T-helper 17 cell (primary cell): ENCODE measurements at places on chromosomes 3 and 15.

DNA sequence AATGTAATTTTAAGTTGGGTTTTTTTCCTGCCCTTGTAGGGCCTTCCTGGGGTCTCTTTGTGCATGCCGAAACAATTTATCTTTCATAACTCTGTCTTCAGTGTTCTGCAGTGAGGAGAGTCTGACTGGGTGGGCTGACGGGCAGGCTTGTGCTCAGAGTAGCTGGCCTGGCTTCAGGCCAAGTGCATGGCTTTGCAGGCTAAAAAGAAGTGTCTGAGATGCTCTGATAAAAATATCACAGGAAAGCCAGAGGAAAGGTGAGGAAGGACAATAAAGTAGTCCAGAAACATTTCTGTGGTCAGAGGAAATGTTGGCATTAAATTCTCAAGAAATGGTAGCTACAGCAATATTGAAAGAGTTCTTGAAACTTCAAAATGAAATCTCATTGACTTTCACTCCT lies 25.5 kb downstream of the ST3GAL6 start:
- DNase-seq, result no peak

GRCh38 chr3:177665122-177665808 lies 468.0 kb upstream of the TBL1XR1 start:
- DNase-seq, result no peak

DNA sequence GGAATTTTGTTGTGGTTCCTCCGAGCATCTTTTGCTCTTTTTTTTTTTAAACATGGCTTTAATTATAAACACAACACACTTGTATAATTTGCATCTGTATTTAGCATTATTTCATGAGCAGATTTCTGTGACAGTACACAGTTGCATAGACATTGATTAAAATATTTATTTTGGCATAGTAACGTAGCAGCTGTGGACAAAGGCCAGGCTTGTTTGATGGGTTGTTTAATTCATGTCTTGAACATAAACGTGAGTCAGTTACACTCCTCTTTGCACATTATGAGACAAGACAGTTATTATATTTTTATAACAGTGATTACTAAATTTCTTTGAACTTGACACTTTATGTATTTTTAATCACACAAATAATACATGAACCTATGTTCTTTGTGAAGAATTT lies 182.5 kb downstream of the CACNA2D3 start:
- DNase-seq, result no peak

DNA sequence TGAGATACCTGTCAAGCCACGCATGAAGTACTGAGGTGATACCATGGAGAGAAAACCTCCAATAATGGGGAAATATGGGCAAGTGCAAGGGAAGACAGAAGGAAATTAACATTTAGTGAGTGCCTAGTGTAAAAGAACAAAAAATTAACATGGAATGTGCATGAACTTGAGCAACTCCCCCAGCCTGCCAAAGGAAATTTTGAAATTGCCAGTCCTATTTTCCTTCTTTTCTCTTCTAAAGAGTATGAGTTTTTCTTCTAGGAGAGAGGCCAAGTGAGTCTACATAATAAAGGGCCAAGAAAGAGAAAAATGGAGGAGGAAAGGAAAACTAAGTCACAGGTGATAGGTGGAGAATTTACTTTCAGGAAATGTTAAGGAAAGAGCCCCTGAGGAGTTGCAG lies 602.4 kb upstream of the MDFIC2 start:
- DNase-seq, result no peak

GRCh38 chr15:101526021-101526420 lies 36.5 kb upstream of the PCSK6 start:
- no peak for DNase-seq

GRCh38 chr15:93118904-93119303 lies 29.9 kb upstream of the RGMA start:
- DNase-seq, result no peak

GRCh38 chr3:16906682-16907081 lies 21.9 kb downstream of the PLCL2 start:
- no peak for DNase-seq

DNA sequence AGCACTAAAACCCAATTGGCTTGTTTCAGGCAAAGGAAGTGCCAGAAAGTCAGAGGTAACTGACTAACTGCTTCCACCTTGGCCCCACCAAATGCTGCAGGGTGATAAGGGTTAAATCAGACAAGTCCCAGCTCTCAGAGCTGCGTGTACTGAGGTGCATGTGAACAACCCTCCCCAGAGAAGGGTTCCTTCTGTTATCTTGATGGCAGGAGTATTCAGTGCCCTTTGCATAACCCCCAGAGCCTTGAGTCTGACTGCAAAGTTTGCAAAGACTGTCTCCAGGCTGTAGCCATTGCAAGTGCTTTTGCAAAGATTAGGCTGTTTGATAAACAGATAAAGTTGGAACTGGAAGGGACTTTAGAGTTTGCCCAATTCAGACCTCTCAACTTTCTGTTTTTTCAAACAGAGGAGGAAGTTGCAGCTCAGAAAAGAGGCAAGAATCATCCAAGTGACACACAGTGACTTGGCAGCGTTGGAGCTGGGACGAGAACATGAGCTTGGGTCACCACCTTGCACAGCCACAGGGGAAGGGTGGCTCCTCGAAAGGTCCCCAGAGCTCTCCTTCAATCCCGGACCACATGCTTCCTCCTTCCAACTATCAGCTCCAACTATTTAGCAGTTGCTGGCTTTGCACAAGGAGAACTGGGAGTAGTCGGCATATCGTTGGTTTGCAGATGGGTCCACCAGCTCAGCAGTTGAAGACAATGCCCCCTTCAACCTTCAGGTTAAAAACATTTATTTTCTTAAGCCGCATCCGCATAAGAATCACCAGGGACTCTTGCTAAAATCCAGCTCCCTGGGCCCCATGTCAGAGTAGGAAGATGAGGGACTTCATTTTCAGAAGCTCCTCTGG lies 224.8 kb upstream of the HES1 start:
- DNase-seq, result no peak

DNA sequence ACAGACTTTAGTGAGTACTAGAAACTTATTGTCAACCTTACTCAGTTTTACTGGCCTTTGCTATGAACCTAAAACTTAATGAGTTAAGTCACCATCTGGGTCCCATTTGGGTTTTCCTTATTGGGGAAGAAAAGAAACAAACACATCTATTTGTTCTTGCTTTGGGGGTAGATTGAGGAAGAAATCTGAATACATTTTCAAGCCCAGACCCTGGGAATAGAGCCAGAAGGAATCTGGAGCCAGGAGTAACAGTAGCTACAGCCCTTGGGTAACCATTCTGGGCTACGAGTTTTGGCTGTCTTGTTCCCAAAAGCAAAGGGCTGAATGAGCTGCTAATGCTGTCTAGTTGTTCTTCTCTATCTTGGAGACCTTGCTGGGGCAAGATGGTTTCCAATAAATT lies 16.5 kb downstream of the SLC12A1 start:
- no peak for DNase-seq

GRCh38 chr3:6734395-6734746 lies 126.5 kb upstream of the GRM7 start:
- DNase-seq, result no peak

- DNase-seq, result no peak
These were observed 24.4 kb upstream of the CPOX start for GRCh38 chr3:98617841-98618240.

- no peak for DNase-seq
These were observed 881.3 kb upstream of the NR2F2 start for GRCh38 chr15:95449230-95449628.

GRCh38 chr3:16063603-16064002 lies 110.9 kb upstream of the GALNT15 start:
- no peak for DNase-seq

GRCh38 chr3:60935709-60936108 lies 315.5 kb downstream of the FHIT start:
- DNase-seq, result no peak
